H7 (cell line): ENCODE measurements at places on chromosomes 7 and 10. TPM values are rescaled to one million over a fixed set of nuclear protein-coding genes. Genes with fewer than 3 reads are reported as not detected.

- no peak for DNase-seq
These were observed 19.4 kb downstream of the CDK13 start for GRCh38 chr7:39969431-39969830.

DNA sequence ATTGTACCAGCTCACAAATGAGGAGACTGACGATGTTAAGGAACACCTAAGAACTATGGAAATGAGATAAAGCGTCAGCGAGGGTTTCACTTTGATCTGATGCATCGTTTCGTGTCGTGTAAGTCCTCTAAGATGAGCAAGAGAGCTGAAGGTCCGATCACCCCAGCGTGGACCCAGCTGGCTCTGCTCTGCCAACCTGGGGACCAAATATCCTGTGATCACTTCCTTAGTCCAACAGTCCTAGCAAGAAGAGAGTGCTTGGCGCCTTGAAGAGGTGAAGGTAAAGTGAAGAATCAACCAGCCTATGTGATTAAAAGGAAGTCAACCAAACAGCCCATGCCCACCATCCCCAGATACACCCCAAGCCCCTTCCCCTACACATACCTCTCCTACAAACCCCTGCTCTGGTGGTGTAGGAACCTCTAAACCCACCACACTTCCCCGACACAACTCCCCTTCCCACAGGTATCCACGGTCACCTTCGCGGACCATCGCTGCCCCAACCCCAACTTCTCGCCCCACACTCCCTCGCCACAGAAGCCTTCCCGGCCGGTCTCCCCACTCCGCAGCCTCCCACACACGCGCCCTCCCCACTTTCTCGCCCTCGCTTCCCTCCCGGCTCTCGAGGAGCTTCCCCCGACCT is 722 bp downstream of the UPF2 start:
- no peak for DNase-seq

- peak; percentile 70 for DNase-seq
These were observed 8.0 kb upstream of the EPHA1 start for GRCh38 chr7:143416565-143417149.

- DNase-seq, result no peak
These were observed 138.1 kb upstream of the THSD7A start for GRCh38 chr7:11970132-11970531.

NODAL gene
- 151 and 252 TPM in 2 replicates for total RNA-seq

- DNase-seq, result no peak
These were observed 146.6 kb downstream of the CHRM2 start for GRCh38 chr7:137015015-137015414.

DNA sequence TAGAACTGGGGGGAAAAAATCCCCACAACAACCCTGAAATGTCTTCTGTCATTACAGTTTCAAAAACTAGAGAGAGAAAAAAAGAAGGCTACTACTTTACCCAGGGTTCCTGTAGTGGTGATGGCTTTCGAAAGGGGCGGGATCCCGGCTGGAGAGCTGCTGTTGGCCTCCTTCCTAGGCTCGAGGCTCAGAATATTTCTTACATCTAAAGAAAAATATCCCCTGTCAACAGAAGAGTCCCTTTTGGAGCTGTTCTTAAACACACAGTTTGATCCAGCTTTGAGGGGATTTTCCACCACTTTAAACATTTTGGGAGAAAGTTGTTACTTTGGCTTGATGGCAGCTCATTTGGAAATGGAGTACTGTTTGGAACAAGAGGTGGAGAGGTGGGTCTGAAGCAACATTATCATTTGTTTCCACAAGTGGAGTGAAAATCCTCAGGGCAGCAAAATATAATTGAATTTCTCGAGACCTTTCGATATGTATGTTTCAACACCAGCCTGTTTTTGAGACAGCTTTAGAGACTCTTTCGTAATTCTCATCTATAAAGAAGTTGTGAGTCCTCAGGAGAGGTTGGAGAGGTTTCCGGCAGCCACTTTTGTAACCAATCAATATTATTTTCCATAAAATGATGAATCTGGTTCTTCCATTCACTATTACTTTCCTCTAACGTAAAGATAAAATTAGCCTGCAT is 5.1 kb downstream of the HOXA13 start:
- no peak for DNase-seq

- no peak for DNase-seq
These were observed 32.4 kb downstream of the KMT2E start for GRCh38 chr7:105046414-105046813.

PPP3CB gene
- total RNA-seq, result 11.7 and 13.3 TPM in 2 replicates

ZNF277 gene
- 29.8 and 43.3 TPM in 2 replicates for total RNA-seq

CPA4 gene
- not detected in 2 replicates for total RNA-seq

DAGLB gene
- total RNA-seq, result 38.2 and 40.6 TPM in 2 replicates

LDB3 gene
- 0.03 and 0.30 TPM in 2 replicates for total RNA-seq

CNTNAP2 gene
- total RNA-seq, result 102 and 109 TPM in 2 replicates

CALML5 gene
- not detected in 2 replicates for total RNA-seq
